ENCODE measurements at places on chromosomes 1 and 21.
A peak's percentile ranks its signal among the peaks of the same experiment; 100 is the strongest.

GRCh38 chr1:230627767-230628166 lies 14.5 kb upstream of the COG2 start:
- no peak for DNase-seq

DNA sequence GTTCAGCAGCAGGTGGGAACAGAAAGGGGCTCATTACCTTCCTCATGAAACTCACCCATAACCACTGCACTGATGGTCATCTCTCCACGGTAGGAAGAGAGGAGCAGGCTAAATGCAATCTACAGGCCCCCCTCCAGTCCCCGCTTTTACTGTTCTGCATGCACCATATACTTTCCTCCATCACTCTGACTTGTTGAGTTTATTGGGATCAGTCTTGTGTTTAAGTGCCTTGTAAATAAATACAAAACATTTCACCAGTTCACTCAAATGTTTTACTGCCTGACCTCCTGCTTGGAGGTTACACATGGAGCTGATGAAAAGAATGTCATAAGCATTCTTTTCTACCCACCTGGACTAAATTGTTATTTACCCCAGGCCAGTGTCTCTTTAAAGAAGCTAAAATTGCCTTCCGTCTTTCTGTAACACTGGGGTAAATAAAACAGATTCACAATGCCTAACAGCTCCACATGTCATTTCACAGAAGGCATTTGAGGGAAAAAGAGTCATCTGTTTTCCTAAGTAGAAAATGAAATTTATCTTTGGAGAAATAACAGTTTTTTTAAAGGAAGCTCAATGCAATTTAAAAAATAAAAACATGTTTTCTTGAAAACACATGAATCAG lies 30.7 kb downstream of the PTPN14 start:
- no peak for DNase-seq

GRCh38 chr1:247345881-247346280 lies 14.2 kb upstream of the ZNF496 start:
- DNase-seq: no peak

DNA sequence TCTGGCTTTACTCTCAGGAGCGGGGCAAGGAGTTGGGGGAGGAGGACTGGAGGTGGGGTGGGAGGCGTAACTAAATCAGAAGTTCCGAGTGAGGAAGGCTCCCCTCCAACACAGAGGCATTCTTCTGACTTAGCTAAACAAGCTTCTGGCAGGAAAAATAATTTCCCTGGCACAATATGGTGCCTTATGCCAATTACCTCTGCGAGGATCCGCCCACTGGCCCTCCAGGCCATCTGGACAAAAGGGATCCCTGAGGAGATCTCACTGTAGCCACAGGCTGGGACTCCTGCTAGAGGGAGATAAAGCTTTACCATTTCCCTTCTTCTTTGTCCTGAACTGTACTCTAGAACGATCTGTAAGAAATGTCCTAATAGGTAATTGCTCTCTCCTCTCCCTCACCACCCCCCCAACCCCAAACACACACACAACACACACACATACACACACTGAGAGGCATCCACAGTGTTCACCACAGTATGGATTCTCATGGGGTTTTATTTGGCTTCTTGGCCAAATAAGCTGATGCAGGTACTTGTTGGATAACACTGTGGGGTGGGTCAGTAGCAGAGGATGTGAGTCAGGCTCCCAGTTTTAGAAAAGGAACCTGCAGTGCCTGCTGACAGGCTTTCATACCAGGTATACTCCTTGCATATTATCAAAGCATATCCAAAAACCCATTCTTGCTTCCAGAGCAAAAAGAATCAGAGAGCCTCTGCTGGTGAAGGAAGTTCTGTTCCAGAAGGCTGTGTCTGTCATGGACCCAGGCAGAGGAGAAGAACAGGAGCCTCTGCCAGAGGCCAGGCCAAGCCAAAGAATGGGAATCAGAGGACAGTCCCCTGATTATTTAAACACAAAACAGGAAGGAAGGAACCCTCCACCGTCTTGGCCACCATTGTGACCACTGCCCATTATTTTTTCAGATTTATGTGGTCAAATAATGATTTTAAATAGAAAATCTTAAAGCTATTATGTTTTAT lies 169.1 kb downstream of the C1orf21 start:
- DNase-seq: no peak

DNA sequence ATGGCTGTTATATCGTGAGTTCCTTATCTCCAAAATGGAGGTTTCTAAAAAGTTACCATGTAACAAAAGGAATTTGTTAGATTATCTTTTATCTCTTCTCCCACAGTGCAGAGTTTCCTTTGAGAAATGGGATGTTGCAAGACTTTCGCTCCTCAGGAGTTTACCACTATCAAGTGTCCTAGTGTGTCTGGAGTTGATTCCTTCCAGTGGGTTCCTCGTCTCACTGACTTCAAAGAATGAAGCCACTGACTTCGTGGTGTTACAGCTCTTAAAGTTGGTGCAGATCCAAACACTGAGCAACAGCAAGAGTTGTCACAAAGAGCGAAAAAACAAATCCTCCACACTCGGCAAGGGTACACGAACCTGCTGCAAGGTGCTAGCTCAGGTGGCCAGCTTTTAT lies 37.0 kb downstream of the SPAG17 start:
- DNase-seq: no peak

DNA sequence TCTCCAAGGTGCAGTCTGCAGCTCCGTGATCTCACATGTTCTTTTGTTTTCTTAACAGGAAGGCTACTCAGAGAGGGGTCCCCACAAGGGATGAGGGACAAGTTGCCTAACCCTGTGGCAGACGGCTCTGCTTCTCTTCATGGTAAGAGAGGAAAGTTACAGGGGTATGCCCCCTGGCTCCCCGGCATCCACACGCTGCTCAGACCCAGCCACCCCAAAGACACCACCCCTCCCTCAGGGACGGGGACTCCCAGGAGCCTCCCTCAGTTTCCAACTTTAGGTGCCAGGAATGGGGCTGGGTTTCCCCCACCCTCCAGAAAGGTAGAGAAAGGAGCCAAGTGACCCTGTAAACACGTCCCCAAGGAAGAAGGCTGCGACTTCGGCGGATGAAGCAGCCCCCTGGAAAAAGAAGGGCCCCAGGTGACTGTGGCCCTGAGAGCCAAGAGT lies 19.7 kb downstream of the OPTC start:
- no peak for DNase-seq

DNA sequence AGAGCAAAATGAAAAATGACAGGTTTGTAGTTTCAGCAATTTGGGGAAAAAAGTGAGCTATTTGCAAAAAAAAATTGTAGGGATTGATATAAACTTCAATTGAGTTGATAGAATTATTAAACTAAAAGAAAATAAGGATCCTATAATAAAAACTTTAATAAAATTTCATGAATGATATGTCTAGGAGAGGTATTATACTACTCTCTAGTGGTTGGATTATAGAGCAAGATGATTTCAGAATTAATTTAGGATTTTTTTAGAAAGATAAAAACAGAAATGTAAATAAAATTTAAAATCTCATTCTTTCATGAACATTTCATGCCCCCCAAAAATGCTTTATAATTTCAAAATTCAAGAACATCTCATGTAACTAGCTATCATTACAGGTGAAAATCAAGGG lies 430.4 kb downstream of the DSCAM start:
- DNase-seq: no peak

GRCh38 chr1:57638239-57638638 lies 214.4 kb upstream of the DAB1 start:
- DNase-seq: no peak

DNA sequence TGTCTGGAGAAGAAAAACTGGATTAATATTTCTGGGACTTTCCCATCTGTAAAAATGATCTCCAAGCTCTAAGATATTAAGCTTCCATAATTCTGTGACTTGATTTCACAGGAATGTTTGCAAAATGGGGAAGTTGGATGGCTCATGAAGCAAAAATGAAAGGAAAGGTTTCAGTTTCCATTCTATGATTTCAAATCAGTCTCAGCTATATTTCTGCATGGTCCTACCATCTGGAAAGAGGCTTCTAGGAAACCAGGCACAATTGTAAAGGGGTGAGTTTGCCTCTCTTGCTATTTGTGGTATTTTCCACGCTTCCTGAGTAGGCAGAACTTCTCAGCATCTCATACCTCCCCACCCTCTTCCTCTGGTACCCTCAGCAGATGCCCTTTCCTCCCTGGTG lies 22.4 kb upstream of the ACTN2 start:
- DNase-seq: no peak

- no peak for DNase-seq
Observed at GRCh38 chr1:22680726-22681125, 27.7 kb downstream of the C1QB start.

DNA sequence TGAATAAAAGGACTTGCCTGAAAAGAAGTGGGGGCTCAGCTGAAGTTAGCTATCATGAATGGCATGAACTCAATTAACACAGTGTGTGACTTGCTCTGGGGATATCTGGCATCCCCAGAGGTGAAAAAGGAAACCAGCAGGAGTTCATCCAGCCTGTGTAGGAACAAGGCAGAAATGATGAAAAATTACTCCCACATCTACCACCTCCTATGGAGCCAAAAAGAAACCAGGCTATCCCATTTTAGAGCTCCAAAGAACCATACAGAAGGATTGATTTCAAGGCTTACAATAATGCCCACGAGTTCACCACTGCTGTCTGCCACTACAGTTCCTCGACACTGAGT lies 25.3 kb downstream of the TP53BP2 start:
- DNase-seq: no peak

DNA sequence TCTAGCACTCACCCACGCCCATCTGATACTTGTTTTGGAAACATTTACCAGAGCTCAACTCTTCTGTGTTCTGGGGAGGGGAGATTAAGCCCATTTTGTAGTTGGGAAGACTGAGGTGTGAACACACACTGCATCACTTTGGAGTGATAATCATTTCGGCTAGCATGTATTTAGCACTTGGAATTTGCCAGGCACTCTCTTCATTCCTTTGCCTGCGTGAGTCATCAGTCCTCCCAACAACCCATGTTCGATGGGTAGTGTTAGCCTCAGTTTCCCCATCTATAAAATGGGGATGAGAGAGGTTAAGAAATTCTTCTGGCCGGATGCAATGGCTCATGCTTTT lies 182.8 kb upstream of the TMEM51 start:
- no peak for DNase-seq

DNA sequence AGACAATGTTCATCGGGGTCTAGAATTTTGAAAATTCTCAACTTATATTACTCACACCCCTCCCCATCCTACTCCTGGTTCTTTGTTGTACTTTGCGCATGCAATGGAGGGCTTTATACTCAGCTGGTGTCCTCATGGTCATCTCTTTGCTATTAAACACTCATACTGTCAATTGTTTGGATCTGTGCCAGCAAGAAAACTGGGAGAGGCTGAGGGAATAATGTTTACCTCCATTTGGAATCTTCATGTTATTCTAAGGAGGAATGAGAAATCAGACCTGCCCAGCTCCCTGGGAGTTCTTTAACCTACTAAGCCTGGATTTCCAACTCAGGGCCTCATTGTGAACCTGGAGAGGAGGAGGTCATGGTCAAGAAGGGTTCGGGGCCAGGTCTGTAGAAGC lies 143.9 kb upstream of the DNAH14 start:
- DNase-seq: no peak

- DNase-seq: peak; percentile 57
Observed at GRCh38 chr1:35894183-35894582, 11.2 kb downstream of the AGO1 start.

Measured in pancreas (tissue), 10 donors.